Activated CD8-positive, alpha-beta T cell treated with anti-CD3 and anti-CD28 coated beads for 36 hours (primary cell): ENCODE measurements at places on chromosomes 7 and 10.
A peak's percentile ranks its signal among the peaks of the same experiment; 100 is the strongest.

DNA sequence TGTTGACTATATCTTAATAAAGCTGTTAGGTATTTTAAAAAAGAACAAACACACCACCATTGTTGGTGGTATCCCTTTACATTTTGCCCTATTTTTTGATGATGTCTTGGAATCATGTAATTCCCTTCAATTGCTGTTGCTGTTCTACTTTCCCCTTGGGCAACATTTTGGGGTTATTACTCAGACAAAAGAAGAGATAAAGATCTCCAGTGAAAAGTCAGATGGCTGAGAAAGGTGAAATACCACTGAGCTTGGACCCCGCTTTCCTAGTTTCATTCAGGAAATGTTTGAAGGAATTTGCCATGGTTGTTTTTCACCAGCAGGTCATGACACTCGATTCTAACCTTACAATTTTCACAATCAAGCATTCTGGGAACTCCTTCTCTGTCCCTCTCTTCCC is 84.6 kb downstream of the MACC1 start:
- DNase-seq, result no peak

DNA sequence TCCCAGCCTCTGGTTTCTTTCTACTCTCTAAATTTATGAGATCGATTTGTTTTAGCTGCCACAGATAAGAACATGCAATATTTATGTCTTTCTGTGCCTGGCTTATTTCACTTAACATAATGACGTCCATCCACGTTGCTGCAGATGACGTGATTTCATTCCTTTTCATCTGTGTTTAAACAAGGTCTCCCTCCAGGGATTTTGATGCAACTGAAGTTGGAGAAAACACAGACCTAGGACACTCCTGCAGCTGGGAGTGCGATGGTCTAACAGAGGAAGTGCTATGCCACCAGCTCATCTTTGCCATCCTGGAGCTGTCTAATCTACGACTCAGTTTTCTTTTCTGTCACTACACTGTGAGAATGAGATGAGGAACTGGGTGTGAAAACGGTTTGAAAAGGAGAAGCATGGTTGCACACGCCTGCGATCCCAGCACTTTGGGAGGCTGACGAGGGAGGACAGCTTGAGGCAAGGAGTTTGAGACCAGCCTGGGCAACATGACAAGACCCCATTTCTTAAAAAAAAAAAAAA is 1.5 kb upstream of the KCTD7 start:
- DNase-seq, result no peak

- no peak for DNase-seq
These were observed 45.5 kb downstream of the VOPP1 start for GRCh38 chr7:55526770-55527169.

DNA sequence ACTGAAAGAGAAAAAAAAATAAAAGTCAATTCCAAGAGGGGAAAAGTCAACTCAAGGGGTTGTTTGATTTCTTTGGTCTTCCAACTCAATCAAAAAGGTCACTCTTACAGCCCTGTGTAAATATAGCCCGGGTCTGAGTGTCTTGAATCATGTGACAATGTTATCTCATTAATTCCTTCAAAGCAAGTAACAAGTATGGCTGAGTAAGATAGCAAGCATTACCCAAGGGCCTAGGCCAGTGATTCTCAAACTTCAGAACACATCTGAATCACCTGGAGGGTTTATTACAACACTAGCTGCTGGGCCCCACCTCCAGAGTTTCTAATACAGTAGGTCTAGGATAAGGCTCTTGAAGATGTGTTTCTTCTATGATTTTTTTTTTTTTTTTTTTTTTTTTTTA is 125.0 kb downstream of the PRLHR start:
- no peak for DNase-seq

DNA sequence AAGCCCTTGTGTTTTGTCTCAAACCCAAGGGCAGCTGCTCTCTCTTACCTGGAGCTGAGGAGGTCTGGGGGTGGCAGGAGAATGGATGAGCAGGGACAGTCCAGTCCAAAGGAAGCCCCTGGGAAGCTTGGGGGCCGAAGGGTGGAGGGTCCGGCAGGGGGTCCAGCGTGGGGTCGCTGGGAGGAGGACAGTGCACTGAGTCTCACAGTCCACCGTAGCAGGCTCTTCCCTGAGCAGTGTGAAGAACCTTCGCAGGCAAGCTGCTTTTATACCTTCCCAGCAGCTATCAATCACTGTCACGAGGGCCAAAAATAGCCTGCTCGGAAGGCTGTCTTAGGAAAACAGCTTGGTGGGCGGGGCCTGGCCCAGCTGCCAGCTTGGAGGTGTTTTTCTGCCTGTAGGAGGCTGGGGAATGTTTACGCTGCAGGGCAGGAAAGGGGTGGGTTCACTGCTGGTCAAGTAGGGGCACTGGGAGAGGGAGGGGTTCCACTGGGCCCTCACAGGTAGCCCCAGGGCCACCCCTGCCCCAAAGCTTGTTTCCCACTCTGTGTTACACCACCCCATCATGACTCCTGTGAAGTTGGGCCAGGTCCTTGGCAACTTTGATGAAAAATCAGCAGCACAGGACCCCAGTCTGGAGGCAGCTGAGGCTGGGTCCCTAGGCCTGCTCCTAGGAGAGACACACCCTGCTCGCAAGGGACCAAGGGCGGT is at the start of gene DEPP1:
Gene DEPP1 (minus strand): TSS at position 240 of the 711 bp plus-strand sequence. CDS start 779 bp downstream, outside the sequence.
- DNase-seq, result peak; percentile 30

DNA sequence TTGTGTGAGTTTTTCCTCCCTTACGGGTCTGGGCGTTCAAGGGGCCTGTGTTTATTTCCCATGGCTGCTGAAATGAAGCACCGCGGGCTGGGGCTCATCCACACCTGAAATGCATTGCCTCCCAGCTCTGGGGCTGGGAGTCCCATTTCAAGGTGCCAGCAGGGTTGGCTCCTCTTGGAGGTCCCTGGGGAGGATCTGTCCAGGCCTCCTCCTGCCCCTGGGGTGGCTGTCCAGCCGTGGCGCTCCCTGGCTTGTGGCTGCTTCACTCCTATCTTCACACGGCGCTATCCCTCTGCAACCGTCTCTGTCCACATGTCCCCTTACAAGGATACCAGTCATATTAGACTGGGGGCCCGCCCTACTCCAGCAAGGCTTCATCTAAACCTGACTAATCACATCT is 41.1 kb upstream of the CNPY1 start:
- no peak for DNase-seq

DNA sequence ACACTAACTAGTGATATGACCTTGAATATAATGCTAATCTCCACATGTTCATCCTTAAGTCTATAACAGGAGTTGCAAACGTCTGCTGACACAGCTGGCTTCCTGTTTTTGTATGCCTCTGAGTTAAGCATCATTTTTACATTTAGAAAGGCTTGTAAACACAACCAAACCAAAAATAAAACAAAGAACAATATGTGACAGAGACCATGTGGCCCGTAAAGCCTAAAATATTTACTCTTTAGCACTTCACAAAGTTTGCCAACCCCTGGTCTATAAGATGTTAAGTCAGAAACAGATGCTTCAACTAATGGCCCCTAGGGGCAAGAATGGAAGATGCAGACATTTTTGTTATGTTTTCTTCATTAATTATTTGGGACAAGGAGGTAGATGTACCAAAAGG is 109.3 kb downstream of the CPEB3 start:
- DNase-seq, result no peak

GRCh38 chr7:138975343-138976104 is 5.7 kb downstream of the KIAA1549 start:
- DNase-seq, result no peak

DNA sequence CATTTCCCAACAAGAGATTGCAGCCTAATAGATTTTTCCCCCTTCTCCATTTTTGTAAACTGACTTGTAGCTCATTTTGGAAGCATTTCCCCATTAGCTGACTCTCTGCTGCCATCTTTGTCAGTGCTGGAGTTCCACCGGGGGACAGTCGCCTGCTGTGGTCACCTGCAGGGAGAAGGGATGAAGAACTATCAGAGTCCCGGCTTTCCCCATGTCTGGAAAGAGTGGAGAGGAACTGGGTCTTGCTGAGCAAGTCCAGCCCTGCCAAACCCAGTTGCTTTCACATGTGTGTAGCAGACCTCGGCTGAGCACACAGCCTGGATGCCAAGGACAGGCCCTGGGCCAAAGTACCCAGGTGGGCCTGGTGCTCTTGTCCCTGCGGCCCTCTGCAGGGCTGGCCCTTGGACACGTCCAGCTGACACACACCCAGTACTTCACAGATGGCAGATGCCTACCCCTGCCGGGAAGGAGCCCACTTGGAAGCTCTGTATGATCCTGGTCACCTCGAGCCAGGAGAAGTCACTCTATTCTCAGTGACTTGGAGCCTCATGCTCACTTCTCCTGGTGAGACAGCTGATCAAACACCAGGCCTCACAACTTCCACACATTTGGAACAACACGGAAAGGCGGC is 157.3 kb upstream of the NPVF start:
- DNase-seq, result no peak

GRCh38 chr10:76301950-76302349 is 870.5 kb downstream of the LRMDA start:
- no peak for DNase-seq

DNA sequence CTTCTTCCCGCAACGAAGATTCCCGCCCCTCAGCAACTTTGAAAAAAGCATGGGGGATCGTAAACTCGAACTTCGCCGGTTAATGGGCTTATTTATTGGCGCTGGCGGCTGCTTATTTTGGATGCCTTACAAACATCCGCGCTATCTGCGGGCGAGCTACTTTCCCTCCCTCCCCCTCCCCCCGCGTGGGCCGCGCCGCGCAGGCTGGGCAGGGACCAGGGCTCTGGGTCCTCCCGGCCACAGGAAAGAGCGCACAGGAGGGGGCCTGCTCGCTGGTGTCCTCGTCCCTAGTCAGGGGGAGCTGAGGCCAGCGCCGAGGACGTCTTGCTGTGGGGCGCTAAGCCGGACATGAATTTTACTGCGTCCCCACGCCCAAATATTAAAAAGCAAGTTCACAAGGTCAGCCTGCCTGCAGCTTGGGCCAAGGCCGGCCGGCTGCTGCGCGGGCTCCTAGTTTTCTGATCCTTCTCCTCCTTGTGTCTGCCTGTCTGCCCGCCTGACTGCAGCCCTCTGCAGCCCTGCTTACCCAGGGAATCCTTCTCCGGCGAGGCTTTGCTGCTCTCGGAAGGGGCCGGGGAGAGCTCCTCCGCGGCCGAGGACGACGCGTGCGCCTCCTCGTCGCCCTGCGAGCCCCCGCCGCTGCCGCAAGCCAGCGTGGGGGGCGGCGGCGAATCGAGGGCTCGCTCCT is 1.2 kb downstream of the HOXA10 start:
- no peak for DNase-seq

DNA sequence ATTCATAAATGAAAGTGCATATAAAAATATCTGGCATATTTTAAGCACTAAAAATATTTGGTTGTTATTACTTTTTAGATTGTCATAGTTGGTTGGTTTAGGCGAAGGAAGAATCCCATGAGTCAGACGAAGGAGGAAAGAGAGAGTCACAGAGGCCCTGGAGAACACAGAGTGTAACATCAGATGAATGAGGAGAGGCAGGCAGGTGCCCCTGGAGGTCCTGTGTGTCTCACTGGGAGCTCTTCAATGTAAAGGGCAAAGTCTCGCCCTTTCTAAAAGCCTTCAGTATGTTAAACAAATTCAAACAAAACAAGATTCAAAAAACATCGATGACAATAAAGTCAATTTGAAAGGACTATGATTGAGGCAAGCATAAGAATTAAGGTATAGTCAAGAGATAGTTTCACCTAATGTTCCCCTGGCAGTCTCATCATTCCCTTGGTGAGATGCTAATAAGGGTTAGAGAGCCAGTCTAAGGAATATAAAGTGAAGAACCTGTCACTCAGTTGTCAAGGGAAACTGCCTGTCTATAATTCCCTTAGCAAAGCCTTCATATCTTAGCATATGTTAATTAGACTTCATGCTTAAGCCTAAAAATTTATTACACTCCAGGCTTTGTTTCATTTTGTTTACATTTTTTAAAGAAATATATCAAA is 194.3 kb downstream of the TPK1 start:
- no peak for DNase-seq

- no peak for DNase-seq
These were observed 185.6 kb downstream of the C7orf25 start for GRCh38 chr7:42726066-42726785.

DNA sequence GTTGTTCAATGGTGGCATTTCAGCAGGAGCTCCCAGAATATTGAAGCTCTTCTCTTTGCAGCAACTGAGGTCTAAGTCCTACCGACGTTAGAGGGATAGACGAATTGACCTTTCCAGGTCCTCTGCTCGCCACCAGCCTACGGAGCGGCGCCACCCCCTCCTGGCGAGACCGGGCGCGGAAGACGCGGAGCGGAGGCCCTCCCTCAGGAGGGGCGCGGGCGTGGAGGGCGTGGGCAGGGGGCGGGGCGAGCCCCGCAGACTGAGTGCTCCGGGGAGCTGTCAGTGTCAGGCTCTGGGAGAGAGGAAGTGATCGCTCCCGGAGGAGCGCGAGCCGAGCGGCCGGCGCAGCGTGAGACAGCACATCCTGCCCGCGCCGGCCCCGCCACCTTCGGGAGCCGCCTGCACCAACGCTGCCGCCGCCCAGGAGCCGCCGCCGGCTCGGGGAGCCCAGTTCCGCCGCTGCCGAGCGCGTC is at the start of gene DYNC1I1:
Gene DYNC1I1 (plus strand): TSS at position 257 of the 473 bp plus-strand sequence. CDS start 32,176 bp downstream, outside the sequence.
- peak; percentile 35 for DNase-seq

DNA sequence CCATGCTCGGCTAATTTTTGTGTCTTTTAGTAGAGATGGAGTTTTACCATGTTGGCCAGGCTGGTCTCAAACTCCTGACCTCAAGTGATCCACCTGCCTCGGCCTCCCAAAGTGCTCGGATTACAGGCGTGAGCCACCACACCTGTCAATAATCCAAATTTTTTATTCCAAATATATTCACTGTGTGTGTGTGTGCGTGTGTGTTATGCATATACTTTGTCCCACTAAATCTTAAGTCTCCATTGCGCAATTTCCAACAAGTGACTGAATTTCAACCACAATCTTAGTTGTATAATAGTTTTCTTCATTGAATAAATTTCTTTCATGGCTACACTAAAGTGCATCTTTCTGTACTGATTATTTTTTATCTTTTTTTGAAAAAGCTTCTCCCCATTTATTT is 2.7 kb downstream of the KRIT1 start:
- DNase-seq, result no peak

- no peak for DNase-seq
These were observed 28.6 kb downstream of the FAM13C start for GRCh38 chr10:59333701-59334100.

DNA sequence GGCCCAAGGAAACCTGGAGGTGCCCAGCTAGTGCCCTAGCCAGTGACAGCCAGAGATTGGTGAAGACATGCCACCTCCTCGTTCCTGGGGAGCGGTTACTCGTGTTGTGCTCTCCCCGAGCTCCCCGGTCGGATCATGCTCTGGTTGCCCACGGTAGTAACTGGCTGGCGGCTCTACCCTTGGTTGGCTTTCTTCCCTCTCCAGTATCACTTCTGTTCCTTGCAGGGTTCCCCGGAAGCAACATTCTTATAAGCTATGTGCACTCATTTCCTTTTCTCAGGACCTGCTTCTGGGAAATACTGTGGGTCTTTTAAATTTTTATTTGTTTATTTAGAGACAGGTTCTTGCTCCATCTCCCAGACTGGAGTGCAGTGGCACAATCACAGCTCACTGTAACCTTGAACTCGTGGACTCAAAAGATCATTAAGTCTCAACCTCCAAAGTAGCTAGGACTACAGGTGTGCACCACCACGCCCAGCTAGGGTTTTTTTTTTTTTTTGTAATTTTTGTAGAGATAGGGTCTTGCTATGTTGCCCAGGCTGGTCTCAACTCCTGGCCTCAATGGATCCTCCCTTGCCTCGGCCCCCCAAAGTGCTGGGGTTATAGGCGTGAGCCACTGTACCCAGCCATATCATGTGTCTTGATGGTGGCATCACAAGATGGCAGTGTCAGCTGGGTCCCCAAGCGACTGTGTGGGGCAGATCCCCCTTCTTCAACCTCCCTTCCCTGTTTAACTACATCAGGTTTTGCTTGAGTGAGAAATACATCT is 6.9 kb upstream of the CALHM1 start:
- DNase-seq, result no peak
